ENCODE measurements at places on chromosomes 12 and 14.

GRCh38 chr12:46470036-46470627, 97.6 kb upstream of the SLC38A2 start:
- DNase-seq: no peak

DNA sequence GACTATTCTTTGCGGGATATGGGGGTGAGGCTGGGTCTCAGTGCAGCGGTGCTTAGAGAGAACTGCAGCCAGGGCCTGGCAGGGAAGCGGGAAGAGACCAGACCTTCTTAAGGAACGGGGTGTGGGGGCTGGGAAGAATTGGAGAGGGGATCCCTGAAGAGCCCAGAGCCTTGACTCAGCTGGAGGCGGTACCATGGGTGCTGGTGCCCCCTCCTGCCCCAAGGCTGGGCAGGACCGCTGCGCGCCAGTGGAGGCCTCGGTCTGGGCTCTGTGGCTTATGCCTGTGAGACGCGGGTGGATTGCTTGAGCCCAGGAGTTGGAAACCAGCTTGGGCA, 1.3 kb upstream of the RNU7-1 start:
- DNase-seq: no peak

DNA sequence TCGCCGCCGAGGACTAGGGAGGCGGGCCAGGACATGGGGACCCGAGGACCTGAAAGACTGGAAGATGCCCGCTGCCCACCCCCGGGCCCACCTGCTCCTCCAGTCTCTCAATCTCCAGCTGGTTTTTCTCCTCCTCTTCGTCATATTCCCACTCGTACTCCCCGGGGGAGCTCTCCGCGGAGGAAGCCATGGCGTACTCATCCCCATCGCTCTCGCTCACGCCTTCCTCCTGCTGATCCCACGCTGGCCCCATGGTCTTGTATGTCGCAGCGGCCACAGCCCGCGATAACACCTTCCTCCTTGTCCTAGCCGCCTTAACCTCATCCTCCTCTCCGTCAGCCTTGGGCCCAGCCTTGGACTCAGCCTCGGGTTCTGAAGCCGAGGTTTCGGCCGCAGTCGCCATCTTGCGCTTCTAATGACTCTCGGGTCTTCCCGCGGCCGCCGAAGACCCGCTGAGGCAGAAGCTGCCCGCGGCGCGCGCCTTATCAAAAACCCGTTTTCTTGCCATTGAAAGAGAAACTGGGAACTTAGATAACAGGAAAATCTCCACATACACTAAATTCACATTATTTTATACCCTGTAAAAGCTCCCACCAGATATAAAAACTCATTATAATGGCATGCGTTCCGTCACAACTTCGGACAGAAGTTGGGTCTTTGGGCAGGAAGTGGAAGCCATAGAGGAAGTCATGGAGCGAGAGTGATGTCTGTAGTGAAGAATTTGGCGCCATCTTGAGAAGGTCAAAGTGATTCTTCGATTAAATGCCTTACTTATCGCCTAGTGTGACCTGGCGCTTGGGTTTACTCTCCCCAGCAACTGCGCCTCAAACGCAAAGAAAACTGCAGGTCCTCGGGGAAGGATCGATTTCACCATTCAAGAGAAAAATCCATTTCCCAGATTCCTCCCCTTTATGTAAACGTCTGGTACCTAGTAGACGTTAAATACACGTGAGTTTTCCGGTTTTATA, at the start of gene SART3:
Gene SART3 (minus strand): TSS at position 422 of the 968 bp plus-strand sequence. CDS start 19 bp downstream, at position 403.
- peak; percentile 83 for DNase-seq

- DNase-seq: no peak
Observed at GRCh38 chr12:127899971-127900370, 367.0 kb upstream of the TMEM132C start.

DNA sequence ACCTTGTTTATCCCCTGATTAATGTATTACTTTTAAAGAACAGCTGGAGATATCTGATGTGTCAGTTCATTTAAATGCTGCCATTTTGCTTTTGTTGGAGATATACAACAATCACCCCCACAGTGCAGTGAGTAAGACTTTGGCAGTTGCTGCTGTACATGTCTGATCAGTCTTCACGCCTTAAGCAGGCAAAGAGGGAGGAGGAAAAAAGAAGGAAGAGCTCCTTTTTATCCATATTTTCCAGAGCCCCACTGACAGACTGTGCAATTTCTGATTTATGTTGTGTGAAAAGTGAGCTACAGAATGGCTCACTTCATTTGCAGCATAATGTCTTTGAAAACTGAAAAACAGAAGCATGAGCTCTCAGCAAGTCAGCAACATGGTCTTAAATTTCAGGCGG, 319.7 kb upstream of the LRIG3 start:
- DNase-seq: no peak

DNA sequence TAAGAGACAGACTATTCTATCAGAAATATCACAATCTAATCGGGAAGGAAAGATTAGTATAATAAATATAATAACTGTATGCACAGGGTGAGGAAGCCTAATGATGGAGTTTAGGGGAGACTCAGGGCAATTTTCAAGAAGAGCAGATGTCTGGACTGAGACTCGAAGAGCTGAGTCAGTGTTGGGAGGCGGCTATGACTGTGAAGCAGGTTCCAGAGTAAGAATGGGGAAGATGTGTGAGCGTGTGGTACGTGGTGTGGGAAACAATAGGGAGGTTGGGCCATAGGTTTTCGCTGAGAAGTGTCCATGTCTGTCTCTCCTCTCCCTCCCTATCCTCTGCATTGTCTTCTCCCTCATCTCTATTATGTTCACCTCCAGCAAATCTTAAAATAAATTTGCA, 85.6 kb downstream of the LMO3 start:
- DNase-seq: no peak

DNA sequence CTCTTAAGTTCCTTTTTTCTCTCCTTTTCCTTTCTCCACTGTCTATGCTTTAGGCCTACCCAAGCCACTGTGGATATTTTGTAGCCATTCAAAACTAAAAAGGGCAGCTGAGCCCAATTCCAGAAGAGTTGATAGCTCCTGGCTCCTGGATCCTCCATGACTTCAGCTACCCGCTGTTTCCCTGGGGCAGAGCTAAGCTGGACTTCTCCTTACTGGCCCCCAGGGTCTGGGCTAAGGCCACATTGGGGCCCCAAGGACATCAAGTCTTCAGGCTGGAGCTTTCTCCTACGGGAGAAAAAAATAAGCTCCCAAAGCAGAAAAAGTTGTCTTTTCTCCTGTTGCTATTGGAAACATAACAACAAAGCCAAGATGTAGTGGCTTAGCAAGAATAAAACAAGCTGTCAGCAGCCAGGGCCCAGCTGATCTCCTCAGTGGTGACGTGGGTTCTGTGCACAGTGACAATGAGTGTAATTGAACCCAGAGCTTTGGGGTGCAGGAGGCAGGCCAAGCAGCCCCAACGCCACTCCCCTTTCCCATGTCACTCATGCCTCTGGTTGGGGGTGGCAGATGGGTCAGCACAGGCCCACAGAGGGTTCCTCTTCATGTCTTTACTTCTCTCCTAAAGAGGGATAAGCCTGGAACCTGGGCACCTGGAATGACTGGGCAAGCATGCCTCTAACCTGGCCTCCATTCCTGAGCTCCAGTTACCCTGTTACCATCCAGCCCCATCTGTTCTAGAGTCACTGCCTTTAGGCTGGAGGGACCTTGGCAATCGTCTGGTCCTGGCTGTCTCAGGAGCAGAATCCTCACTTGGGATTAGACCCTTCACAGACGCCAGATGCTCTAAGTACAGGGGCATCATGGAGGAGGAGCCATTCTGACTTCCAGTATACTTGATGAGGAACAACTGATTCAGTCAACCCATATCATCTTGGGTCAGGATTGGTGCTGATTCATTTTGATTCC, 171.2 kb downstream of the ZFP36L1 start:
- DNase-seq: no peak

DNA sequence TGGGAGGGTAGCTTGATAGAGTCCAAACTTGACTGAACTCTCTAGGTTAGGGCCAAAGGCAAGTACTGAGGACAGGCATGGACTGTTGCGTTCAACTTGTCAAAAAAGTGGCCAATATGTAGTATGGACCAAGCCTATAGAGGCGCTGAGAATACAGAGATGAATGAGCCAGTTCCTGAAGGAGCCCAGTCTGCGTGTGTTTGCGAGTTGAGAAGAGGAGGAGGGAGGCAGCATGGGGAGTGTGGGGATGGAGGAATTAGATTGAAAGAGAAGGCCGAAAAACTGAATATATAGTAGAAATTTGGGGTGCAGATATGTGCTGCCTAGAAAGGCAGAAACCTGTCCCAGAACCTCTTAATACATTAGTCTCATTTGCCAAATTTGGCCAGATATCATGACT, 412.4 kb downstream of the PCNX1 start:
- DNase-seq: no peak

DNA sequence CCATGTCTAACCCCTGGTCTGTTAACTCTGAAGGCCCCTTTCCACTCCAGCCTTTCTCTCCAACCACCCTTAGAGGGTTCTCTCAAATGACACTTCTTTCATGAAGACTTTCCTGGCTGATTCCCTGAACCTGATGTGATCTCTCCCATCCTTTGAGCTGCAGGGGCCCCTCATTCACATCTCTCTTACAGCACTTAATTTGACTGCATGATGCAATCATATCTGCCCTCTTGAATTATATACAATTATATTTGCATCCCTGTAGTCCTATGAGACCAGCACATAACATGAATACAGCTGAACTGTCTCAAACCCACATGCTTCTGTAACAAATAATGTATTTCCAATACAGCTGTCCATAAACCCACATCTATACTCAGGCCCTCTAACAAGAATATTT, 56.4 kb downstream of the PPP2R5E start:
- DNase-seq: no peak

- no peak for DNase-seq
Observed at GRCh38 chr12:24379861-24380521, 430.5 kb upstream of the SOX5 start.

DNA sequence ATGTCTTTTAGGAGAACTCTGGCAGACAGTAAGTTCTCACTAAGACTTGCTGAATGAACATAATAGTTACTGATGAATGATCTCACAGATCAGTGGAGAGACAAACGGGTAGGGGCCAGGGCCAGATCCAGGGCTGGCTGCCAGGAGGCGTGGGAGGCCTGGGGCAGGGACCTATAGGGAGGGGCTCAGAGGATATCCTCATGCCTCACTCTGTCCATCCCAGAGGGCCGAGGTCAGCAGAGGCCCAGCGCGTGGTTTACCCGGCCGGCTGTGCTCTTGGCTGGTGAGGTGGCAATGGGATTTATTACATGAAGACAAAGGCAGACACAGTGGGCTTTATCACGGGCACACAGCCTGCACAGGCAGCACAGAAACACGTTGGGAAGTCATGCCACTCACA, 85.4 kb downstream of the CHGA start:
- DNase-seq: peak; percentile 25

- no peak for DNase-seq
Observed at GRCh38 chr14:49463146-49463545, 123.0 kb downstream of the RPS29 start.

DNA sequence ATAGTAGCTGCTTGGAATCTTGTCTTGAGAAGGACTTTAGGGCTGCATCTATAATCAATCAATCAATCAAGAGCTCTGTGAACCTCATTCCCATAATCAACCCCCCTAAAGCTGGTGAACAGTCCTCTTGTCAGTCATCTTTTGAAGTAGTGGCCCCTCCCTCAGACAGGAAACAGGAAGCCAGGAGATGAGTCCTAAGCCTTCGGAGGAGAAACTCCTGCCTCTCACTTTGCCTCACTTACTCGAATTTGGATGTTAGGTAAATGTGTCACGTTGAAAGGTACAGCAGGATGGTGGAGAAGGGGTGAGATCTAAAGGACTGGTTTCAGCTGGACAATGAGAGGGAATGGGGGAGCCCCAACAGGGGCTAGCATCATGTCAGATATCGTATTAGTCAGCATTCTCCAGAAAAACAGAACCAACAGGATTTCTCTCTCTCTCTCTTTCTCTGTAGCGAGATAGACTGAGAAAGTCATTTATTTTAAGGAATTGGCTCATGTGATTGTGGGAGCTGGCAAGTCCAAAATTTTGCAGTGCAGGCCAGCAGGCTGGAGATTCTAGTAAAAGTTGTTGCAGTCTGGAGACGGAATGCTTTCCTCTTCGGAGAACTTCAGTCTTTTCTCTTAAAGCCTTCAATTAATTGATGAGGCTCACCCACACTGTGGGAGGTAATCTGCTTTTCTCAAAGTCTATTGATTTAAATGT, 144.4 kb upstream of the PWP1 start:
- no peak for DNase-seq

DNA sequence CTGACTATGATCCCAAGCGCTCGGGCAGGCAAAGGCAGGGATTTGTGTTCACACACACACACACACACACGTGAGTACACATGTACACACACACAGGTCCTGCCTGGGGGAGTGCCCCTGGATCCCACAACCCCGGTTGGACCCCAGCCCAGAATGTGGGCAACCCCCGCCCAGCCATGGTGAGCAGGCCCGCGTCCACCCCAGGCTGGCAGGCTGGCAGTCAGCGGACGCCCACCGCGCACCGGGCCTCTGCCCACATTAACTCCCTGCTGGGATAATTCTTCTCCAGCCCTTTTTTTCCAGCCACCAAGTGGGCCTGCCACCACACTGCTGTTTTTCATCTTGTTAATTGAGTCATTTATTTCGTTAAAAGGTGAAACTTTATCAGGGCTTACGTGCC, 256.2 kb downstream of the BCL11B start:
- DNase-seq: no peak

DNA sequence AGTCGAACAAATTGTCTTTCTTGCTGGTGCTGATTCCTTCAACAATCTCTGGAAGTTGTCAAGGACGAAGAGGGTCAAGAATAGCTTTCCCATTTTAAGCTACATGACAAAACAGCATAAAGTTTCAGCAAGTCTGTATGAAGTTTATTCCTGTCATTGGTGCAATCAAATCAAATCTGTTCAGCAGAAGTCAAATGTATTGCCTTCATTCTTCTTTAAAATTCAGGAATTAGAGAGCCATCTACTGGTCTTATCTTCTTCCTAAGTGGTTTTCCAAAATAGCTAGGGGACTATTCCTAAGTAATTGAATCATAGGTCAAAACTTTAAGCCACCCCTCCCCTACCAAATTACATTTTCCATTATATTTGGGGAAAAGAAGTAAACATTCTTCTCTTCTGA, 990.2 kb downstream of the GALC start:
- DNase-seq: no peak

- DNase-seq: peak; percentile 13
Observed at GRCh38 chr14:78933948-78934524, 763.9 kb downstream of the NRXN3 start.

DNA sequence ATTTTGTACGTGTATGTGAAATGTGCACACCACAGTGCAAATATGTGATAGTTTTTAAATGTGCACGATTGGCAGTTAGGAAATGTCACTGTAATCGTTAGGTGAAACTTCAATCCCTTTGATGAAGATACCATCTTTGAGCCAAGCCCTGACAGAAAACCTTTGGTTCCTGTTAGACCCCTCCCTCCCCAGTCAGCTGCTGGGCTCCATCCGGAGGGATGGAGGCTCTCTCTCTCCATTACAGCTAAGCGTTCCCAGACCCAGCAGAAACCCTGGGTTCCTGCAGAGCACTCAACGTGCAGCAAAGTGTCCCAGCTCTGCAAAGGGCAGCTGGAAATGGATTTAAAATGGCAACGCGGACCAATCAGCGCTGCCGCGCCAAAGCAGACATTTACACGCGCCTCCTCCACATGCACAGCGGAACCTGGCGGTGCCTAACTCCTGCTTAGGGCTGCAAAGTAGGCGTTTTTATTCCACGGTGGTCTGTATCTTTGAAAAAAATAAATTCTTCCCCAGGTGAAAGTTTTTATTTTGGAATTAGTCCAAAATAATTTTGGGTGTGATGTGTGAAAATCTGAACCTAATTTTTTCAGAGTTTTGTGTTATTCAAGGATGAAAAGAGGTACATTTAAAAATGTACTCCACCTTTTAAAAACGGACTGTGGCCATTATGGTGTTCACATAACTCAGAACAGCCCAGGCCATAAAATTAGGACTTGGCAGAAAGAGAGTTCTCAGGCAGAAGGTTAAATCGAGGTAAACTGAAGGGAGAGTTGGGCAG, 1.4 kb upstream of the HMGA2 start:
- DNase-seq: no peak

GRCh38 chr14:20683891-20684661, at the start of gene RNASE4:
RNASE4 (plus strand) TSS chr14:20684560; CDS start chr14:20699372, 14,812 bp downstream.
- peak; percentile 69 for DNase-seq
